ENCODE measurements at places on chromosomes 6 and 20.

DNA sequence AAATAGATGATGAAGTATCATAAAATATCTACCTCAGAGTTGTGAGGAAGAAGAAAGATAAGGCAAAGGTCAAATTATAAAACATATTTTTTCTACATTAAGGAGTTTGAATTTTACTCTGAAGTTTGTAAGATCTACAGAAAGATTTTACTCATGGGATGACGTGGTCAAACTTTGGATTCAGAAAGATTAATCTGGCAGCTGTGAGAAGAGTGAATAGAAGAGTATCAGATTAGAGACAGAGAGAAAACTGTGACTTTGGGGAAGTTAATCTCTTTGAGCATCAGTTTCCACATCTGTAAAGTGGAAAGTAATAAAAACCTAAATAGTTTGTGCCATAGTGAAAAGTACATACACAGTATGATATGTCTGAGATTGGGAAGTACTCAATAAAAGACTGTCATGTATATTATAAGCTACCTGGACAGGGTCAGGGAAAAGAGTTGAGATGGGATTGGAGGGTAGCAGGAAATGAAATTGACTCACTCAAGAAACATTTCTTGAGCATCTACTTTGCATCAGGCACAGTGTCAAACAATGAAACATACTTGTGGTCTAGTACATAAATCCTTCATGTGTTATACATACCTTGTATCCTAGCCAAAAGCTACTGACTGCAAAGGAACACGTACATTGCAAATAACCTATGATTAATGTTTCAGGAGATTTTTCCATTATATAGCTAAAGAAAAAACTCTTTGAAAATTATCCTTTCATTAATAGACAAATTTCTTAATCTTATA is 222.1 kb downstream of the TMEM200A start:
- DNase-seq = no peak

DNA sequence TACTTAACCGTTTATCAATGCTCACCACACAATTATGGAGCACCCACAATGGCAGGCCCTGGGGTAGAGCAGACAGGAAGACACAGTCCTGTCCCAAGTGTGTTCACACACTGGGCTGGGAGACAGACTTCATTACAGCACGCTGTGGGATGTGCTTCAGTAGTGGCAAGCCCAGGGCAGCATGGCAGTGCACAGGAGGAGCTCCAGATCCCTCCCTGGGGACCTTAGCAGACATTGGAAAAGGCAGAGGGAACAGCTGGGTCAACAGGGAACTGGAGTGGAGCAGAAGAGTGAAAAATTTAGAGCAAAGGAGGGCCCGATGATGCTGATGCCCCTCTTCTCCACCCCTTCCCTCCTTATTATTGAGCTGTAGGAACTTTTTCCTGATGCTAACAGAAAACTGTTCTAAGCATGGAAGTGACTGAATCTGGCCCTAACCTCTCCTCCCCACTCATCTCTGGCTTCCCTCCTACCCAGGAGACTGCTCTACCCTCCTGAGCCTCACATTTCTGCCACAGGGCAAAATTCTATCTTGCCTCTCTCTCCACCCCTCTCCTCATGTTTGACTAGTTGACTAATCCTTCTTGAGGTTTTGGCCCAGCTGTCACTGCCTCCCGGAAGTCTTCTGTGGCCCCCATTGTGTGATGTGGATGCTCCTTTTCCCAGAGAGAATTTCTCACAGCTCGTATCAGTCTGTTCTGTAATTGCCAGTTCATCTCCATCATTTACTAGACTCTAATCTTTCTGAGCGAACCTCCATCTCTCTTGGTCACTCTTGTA is 41.3 kb upstream of the NOP56 start:
- DNase-seq = no peak

- DNase-seq = no peak
Observed at GRCh38 chr6:168528474-168529095, 87.6 kb downstream of the SMOC2 start.

DNA sequence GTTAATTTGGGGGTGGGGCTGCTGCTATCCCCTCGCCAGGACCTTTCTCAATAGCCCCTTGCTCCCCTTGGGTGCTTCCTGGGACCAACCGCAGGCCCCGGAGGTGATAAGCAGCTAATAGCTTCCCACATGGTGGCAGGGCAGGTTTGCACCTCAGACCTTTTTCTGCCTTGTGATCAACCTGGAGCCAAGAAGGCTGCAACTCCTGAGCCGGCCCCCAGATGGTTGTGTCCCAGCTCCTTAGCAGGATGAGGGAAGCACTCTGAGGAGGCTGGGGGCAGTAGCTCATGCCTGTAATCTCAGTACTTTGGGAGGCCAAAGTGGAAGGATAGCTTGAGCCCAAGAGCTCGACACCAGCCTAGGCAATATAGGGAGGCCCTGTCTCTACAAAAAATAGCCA is 85.5 kb downstream of the BMP7 start:
- DNase-seq = no peak

GRCh38 chr20:24100370-24101011 is 111.9 kb upstream of the GGTLC1 start:
- peak; percentile 67 for DNase-seq

GRCh38 chr20:63156221-63156671 is 59.7 kb downstream of the YTHDF1 start:
- no peak for DNase-seq

GRCh38 chr20:44785768-44786167 is 24.6 kb downstream of the RIMS4 start:
- DNase-seq = no peak

GRCh38 chr20:44858606-44859360 is 26.7 kb upstream of the YWHAB start:
- no peak for DNase-seq

- no peak for DNase-seq
Observed at GRCh38 chr6:119501798-119502483, 152.4 kb upstream of the MAN1A1 start.

- DNase-seq = no peak
Observed at GRCh38 chr6:8084586-8084985, 17.8 kb downstream of the EEF1E1 start.

DNA sequence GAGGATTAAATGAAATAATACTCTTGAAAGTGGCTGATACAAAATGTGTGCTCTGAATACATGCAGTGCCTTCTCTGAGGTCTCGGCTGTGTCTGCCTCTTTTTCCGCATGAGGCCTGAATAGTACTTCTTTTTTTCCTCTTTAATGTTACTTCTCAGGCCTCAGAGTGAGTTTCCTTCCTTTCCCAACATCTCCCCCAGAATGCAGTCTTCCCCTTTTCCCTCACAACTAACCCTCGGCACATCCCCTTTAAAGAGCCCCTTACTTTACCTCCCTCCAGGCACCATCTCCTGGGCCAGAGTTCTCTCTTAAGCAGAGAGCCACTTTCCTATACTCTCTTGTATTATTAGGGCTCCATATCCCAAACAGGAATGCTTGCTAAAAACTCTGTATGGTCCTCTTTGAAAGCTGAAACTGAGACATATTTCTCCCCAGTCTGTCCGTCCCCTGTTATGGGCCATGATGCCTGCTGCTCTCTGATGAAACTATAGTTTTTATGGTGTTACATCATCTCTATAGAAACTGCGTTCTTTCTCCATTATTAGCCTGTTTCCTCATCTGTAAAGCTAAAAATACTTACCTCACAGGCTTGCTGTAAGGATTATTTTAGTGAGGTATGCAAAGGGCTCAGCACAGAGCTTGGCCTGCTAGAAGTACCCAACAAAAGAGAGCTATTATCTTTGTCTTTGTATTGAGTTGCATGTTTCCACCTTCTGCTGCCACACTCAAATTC is 2.3 kb downstream of the PLAGL2 start:
- DNase-seq = no peak

- no peak for DNase-seq
Observed at GRCh38 chr20:50336661-50337060, 146.0 kb downstream of the CEBPB start.

DNA sequence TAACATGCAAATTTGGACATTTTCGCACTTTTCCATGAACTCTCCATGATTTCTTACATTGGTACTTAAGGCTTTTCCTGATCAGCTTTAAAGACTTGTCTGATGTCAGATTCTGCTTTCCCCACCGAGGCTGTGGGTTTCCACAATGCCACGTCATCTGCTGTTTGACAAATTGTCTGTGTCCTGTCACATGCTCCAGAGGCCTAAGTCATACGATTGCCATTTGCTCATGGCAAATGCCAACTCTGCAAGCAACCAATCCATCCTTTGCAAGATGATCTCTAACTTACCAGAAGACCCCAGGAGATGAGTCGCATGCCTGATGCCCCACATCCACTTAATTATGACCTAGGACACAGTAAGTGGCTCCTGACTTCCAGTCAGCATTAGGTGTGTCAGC is 556.5 kb downstream of the BMP2 start:
- DNase-seq = no peak

- DNase-seq = no peak
Observed at GRCh38 chr6:112416866-112417265, 69.7 kb downstream of the RFPL4B start.

GRCh38 chr6:7559651-7560385 is 18.3 kb downstream of the DSP start:
- no peak for DNase-seq

DNA sequence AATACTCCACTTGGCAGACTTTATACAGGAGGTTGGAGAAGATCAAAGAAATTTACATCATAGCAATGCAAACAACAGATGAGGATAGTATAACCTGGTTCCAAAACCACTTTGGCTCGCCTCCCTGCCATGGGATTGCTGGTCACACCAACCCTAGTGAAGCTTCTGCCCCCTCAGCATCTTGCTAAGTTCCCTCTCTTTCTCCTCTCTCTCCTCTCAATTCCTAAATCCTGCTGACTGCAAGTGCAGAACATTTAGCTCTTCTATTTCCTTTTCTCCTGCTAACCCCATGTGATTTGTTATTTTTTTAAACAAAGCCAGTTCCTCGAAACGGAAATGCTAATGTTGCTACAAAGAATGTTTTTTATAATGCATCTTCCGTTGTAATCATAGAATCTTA is 50.3 kb upstream of the LY86 start:
- DNase-seq = no peak

- DNase-seq = no peak
Observed at GRCh38 chr20:39534846-39535245, 572.7 kb downstream of the DHX35 start.

- DNase-seq = no peak
Observed at GRCh38 chr6:71387179-71387578, 98.6 kb downstream of the OGFRL1 start.

- DNase-seq = no peak
Observed at GRCh38 chr6:93789532-93789931, 370.2 kb upstream of the EPHA7 start.

- DNase-seq = no peak
Observed at GRCh38 chr6:129717277-129717676, 7.3 kb upstream of the ARHGAP18 start.

- no peak for DNase-seq
Observed at GRCh38 chr6:3766214-3766613, 14.7 kb upstream of the PXDC1 start.

Data from CD4-positive, alpha-beta T cell treated with Interleukin-2 at 100 ng/mL for 4 hours (primary cell).